ENCODE measurements at places on chromosomes 6 and 20.

- DNase-seq, result no peak
Observed at GRCh38 chr20:23278172-23278571, 72.4 kb upstream of the NXT1 start.

DNA sequence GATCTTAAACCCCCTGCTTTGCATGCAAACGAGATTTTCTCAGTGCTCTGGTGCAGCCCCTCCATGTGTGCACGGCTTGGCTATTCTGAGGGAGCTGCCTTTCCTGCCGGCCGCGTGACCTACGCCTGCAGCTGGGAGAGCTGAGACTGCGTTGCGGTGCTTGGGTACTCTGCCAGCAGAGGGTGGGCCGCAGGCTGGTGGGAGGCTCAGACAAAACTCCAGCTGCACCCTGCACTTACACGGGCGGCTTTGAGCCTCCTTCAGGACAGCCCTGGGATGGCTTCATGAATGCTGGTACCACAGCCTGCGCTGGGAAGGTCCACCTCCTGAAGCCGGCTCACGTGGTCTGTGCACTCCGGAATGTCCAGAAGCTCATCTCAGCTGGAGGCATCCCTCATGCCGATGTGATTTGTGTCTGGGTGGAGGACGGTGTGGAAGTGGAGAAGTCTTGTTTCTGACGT lies 223.7 kb downstream of the DLL1 start:
- no peak for DNase-seq

GRCh38 chr20:63977739-63978276 lies 1.6 kb downstream of the SAMD10 start:
- DNase-seq, result no peak

DNA sequence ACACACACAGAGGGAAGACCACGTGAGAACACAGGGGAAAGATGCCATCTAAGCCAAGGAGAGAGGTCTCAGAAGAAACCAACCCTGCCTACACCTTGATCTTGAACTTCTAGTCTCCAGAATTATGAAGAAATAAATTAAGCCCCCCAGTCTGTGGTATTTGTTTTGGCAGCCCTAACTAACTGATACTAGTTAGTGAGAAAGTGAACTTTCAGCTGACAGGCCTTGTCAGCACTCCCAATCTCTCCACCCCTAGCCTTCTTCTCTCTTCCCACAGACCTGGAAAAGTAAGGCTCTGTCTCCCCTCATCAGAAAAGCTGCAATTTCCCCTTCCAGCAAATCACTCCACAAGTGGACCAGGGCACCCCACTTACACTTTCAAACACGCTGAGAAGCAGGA lies 108.6 kb upstream of the CDYL start:
- no peak for DNase-seq

- no peak for DNase-seq
Observed at GRCh38 chr6:105836889-105837288, 249.2 kb upstream of the PRDM1 start.

GRCh38 chr6:100268326-100268725 lies 196.4 kb downstream of the SIM1 start:
- DNase-seq, result no peak

GRCh38 chr6:36221674-36222073 lies 25.1 kb downstream of the BRPF3 start:
- DNase-seq, result no peak

DNA sequence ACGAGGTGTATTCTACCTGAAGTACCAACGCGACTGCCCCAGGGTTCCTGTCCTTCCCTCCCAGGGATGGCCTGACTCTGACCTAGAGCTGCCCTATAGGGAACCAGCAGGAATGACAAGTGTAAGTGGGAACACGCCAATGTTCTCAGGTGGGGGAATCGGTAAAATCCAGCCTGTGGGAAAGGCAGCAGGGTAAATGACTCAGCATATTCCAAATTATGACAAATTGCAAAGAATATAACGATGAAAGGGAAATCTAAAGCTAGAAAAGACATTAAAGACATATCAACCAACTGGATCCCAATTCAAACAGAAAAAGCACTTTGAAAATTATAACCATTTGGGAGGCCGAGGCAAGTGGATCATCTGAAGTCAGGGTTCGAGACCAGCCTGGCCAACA lies 41.8 kb downstream of the KIF16B start:
- no peak for DNase-seq

DNA sequence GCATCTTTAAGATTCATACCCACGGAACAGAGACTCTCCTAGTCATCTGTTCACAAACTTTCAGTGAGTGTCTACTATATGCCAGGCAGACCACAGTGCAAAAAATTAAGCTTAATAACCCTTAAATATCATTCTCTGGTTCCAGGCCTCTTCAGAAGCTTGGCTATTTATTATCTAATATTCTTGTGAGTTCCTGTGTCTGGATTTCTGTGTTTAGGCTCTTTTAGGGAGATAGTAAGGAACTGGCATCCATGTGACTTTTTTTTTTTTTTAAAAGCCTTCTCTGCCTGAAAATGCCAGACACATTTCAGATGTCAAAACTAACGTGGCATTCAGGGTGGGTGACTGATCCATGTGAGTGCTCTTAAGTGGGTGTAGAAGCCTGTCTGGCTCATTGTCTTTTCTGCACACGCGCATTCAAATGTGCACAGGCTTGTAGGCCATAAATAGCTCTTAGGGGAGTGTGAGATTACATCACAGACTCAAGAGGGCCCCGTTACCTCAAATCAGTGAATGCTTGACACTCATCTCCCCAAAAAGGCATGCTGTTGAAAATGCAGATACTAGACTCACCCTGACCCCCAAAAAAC lies 141.9 kb downstream of the GMPR start:
- DNase-seq, result no peak

- no peak for DNase-seq
Observed at GRCh38 chr6:71012866-71013469, 56.1 kb upstream of the B3GAT2 start.

GRCh38 chr20:10783707-10784553 lies 110.1 kb upstream of the JAG1 start:
- no peak for DNase-seq

DNA sequence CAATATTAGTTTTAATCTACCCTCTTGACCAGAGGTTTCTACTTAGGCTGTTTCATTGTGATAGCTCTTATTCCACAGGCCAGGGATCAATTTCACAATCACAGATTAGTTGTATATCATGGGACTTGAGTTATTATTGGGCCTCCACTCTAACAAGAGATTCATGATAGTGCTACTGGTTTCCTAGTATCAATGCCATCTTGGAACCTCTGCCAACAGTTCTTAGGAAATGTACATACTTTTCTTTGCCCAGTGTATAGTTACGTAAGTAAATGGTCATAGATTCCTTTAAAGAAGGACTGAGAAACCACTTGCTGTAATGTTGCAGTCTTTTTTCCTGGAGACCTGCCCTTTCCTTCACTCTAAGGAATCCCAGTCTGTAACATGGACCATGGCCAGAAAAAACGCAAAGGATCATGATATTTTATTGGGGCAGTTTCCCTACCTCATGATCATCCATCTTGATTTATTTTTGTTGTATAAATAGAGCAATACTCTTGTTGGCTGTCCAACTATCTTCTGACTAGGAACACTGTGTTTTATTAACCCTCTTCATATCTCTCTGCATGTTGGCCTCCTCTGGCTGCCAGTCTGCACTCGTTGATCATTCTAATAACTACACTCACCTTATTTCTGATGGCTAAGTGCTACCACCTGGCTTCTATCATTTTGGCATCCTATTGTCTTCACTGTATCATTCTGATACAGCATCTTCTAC lies 38.0 kb upstream of the VGLL2 start:
- DNase-seq, result no peak

DNA sequence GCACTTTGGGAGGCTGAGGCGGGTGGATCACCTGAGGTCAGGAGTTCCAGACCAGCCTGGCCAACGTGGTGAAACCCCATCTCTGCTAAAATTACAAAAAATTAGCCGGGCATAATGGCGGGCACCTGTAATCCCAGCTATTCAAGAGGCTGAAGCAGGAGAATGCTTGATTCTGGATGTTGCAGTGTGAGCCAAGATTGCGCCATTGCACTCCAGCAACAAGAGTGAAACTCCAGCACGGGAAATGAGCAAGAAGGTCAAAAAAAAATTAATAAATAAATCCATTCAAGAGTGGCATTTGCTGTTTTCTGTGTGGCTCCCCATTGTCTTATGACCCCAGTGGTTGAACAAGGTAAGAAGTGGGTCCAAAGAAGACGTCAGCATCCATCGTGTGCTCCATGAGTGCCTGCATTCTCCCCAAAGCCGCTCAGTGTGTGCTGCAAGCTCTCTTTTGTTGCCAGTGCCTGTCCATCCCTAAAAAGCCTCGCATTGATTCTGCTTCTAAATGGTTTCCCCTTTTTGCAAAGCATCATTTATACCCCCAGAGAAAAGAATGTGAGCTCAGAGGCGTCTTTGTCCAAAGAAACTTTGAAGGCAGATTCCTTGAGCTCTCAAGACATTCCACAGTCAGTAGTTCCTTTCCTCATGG lies 38.8 kb upstream of the MAP3K4 start:
- DNase-seq, result no peak

GRCh38 chr6:72371473-72371872 lies 250.4 kb upstream of the KCNQ5 start:
- DNase-seq, result no peak

- no peak for DNase-seq
Observed at GRCh38 chr20:13105039-13105438, 96.3 kb downstream of the SPTLC3 start.

DNA sequence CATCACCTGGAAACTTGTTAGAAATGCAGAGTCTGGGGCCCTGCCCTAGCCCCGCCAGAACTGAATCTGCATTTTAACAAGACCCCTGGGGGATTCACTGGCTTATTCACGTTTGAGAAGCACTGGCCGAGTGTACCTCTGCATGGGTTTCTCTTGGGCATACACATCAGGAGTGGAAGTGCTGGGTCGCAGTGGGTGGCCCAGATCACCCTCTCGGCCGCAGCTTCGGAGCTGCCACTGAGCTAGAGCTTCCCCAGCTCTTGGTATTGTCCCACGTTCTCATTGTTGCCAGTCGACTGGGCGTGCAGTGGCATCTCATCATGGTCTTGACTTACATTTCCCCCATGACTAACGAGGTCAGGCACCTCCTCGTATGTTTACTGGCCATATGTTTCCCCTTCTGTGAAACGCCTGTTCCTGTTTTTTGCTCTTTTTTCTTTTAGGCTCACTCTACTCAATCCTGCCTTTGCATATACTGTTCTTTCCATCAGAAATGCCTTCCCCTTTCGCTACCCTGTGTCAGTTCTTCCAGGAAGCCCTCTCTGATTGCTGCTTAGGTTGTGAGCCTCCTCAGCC lies 3.0 kb upstream of the DLGAP4 start:
- DNase-seq, result no peak

GRCh38 chr6:74720923-74721322 lies 484.9 kb downstream of the COL12A1 start:
- DNase-seq, result no peak

DNA sequence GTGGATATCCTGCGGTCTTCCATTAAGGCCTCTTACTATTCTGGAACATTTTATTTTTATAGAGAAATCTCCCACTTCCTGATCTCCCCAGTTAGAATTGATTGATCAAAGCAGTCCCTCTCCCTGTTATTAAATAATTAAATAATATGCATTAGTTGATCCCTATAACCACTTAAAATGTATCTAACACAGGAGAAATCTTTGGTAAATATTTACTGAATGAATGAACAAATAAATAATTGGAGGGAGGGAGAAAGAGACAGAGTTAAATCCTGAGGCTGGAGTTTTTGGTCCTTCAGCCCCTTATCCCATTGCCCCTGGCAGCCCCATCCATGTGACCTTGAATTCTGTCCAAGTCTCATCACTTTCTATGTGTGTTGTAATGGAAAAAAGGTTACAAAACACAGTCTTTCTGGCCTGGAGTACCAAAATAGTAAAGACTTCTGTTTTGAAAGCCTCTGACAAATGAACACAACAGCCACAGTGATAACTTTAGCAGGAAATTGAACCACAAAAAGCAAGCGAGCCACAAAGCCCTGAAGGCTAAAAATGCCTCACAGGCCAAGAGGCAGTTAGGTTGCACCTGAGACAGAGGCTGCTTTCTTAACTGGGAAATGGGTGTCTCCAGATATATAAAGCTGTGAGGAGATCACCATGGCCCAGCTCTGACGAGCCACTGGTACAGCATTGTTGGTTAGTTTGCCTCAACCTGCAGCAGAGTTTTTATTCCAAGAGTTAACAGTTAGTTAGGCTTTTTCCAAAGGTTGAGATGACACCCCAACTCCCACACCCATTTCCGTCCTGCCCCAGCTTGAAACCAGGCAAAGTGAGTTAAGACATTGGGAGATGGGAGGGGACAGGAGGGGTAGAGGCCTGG lies 11.3 kb downstream of the NT5E start:
- no peak for DNase-seq

- DNase-seq, result no peak
Observed at GRCh38 chr6:84568971-84569370, 195.4 kb downstream of the TBX18 start.

DNA sequence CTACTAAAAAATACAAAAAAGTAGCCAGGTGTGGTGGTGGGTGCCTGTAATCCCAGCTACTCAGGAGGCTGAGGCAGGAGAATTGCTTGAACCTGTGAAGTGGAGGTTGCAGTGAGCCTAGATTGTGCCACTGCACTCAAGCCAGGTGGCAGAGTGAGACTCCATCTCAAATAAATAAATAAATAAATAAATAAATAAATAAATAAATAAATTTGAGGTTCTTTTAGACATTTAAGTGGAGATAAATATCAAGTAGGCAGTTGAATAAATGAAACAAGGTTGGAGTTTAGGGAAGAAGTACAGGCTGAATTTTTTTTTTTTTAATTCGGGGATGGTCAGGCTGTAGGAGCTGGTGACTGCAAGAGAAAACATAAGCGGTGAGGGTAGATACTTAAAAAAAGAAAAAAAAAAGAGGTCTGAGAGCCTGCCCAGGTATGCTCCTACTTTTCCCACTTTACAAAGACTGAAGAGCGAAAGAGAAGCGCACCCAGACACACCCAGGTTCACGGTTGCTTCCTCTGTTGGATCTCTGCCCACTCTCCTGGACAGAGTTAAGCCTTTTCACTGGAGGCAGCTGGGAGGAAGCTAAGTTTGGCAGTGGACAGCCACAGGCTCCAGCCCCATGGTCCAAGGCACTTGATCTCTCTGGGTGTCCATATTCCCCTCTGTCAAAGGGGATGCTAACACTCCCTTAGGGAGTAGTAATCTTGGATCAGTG lies 100.9 kb upstream of the PRDM1 start:
- no peak for DNase-seq

GRCh38 chr6:149859368-149859767 lies 4.8 kb downstream of the LRP11 start:
- no peak for DNase-seq

DNA sequence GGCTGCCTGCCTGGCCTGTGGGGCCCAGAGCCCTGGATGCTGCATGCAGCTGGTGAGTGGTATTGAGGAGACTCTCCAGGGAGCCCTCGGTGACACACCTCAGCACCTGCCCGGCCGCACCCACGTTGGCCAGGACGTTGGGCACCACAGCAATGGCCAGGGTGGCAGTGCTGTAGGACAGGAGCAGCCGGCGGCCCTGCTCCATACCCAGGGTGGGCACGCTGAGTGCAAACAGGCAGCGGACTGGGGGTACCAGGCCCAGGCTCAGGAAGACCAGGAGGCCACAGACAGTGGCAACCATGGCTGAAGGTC lies 4.7 kb downstream of the OCSTAMP start:
- no peak for DNase-seq
